Activated naive CD8-positive, alpha-beta T cell treated with anti-CD3 and anti-CD28 coated beads for 36 hours (primary cell): ENCODE measurements at places on chromosomes 13 and 19. TPM values are rescaled to one million over a fixed set of nuclear protein-coding genes. Genes with fewer than 3 reads are reported as not detected.

The PSMC4 gene
- 170 TPM for total RNA-seq

The RELB gene
- total RNA-seq, result 45.5 TPM

The THSD8 gene
- 30.5 TPM for total RNA-seq

The DAND5 gene
- total RNA-seq, result not detected

The LILRA6 gene
- not detected for total RNA-seq

The SIGLEC12 gene
- 0.33 TPM for total RNA-seq

The CSNK1A1L gene
- total RNA-seq, result 0.08 TPM

The DCT gene
- total RNA-seq, result not detected

The ZFP28 gene
- total RNA-seq, result 5.7 TPM

The RETN gene
- not detected for total RNA-seq

The TBCB gene
- total RNA-seq, result 89.2 TPM

DNA sequence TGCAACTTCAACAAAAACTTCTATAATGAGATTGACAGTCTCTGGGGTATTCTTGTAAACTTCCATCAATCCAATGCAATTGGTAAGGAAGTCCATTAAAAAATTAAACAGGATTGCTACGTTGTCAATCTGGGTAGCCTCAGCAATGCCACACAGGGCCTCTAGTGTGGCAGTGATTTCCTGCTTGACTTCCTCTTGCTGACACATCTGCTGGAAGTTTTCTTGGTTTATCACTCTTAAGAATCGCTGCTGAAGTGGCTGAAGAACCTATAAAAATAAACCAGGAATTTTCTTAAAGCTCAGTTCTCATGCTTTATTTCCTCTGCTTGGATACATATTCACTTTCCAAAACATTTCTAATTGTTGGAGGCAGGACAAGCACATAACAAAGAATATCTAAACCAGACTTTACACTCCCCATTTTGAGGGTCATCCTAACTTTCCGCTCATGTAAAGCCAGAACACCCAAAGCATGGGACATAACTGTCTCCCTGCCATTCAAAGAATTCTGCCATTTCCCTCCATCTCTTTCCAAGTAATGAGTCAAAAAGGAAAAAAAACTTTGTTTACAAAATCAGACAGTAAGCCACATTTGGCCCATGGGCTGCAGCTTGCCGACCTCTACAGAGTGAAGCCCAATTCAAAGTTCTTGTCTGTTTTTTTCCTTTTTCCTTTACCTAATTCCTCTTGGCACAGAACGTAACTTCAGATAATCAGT is 23.2 kb upstream of the EEF1AKMT1 start:
- DNase-seq, result no peak

DNA sequence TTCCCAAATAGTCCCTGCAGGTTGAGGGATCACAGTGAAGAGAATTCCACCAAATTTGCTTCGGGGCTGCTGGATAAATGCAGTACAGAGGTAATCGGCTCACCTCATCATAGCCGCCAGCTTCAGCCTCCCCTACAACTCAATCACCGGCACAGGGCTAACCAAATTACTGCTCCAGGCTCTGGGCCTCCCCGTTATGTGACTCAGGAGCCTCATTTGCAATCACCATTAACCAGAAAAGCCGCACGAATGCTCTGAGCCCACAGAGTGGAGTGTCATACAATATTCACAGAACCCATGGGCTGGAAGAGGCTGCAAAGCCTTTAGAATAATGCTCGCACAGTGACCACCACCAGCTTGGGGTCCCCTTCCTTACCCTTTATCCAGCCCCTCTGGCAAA is 4.9 kb downstream of the SIAH3 start:
- no peak for DNase-seq

DNA sequence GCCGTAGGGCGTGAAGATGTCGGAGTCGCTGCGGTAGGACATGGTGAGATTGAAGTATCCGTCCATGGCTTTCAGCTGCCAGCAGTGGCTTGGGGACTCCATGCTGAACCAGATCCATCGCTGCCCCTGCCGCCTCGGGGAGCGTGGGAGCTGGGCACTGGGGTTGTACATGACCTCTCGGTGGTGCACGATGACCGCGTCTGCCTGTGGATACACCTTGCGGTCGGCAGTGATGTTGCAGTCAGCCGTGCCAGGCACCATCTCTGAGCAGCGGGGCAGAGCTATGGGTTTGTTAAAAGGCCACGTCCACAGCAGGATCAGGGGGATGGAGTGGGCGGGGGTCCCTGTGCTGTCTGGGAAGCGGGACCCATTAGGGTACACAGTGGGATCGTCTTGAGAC is 7.4 kb downstream of the FUT6 start:
- no peak for DNase-seq

- DNase-seq, result no peak
Measured at GRCh38 chr13:74115133-74115532, 19.1 kb downstream of the KLF12 start.

- peak; percentile 57 for DNase-seq
Measured at GRCh38 chr19:11479090-11479897, 1.6 kb downstream of the ELAVL3 start.

GRCh38 chr13:20570517-20570916 is 3.6 kb downstream of the IFT88 start:
- DNase-seq, result no peak

DNA sequence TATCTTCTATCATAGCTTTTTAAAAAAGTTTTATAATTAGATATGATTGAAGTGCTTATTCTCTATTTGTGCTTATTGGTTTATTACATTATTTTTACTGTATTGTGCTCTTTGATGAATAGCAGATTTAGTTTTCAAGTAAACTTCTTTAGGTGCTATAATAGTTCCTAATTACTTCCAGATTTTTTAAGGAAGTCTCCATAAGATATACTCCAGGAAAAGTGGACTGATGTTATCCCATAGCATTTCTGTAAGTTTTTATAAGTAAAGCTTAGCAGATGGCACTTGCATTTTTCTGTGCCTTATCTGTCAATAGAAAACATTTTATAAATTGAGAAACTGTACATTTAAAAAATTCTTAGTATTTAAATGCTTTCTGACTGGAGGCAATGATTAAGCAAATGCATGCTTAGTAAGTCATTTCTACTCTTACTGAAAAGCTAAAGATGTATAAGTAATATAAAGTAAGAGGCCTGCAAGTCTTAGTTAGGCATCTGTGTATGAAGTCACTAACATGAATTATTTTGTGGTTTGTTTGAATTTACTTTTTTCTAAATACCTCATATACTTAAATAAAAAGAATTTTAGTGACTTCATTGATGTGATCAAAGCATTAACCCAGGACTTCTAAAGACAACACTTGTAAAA is 182.8 kb downstream of the MAB21L1 start:
- DNase-seq, result no peak

DNA sequence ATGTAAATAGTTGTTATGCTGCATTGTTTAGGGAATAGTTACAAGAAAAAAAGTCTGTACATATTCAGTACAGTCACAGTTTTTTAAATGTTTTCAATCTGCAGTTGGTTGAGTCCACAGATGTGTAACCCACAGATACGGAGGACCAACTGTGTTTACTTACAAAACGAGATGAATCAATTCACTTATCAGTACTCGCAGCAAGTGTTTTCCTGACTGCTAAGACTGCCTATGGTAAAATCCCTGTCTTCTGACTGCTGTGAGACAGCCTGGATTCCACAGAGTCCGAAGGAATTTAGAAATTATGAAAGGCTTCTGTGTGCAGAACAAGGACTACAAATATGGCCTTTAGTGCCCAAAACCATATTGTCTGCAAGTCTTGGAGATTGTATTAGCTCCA is 45.7 kb upstream of the C1QTNF9 start:
- DNase-seq, result no peak

DNA sequence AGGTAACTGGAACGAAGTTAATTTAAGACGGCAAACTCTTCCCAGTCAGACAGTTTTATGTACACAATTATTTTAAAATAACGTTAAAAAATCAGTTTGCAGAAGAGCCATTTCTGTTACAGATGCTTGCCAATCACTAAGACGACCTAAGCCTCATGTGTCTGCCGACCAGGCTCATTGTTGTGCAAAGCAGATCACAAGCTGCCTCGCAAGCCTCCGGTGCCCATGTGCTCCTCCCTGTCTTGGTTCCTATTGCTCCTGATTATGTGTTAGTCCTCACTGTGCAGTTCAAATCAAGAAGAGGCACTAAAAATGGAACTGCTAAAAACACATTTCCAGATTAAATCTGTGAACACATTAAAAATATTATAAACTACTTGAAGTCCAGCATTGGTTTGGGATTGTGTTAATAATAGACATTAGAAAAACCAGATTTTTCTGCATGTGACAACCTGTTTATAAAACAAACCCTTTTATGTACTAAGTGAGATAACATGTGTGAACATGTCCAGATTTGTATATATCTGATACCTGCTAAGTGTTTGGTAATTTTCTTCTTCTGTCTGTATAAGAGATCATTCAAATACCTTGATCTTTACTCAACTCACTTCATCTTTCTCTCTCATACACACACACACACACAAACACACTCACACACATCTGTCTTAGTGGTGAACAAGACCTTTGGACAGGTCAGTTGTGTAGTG is 81.9 kb upstream of the SLC15A1 start:
- DNase-seq, result no peak

GRCh38 chr13:52810526-52810925 is 37.9 kb downstream of the PCDH8 start:
- no peak for DNase-seq

- no peak for DNase-seq
Measured at GRCh38 chr13:48906200-48906599, 69.5 kb upstream of the FNDC3A start.

DNA sequence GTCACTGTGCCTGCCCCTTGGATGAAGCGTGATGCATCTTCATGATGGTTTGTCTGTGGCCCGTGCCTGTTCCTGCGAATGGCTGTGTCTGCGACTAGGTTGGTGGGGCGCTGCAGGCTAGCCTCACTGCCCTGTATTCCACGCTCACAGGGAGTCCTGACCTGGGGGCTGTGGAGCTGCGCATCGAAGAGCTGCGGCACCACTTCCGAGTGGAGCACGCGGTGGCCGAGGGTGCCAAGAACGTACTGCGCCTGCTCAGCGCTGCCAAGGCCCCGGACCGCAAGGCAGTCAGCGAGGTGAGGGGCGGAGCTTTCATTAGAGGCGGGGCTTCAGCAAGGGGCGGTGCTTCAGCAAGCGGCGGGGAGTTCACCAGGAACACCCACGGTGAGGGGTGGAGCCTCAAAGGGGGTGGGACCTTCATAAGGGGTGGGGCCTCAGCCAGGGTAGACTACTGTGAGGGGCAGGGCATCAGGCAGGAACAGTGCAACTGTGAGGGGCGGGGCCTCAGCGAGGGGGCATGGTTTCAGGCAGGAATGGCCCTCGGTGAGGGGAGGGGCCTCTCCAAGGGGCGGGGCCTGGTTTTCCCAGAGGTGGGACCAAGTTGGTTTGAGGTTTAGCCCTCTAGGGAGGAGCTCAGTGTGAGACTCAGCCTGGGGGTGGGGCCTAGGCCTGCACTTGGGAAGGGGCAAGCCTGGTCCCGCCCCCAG is 17.2 kb downstream of the PKN1 start:
- DNase-seq, result peak; percentile 84

GRCh38 chr13:83223546-83223945 is 658.7 kb downstream of the SLITRK1 start:
- no peak for DNase-seq

DNA sequence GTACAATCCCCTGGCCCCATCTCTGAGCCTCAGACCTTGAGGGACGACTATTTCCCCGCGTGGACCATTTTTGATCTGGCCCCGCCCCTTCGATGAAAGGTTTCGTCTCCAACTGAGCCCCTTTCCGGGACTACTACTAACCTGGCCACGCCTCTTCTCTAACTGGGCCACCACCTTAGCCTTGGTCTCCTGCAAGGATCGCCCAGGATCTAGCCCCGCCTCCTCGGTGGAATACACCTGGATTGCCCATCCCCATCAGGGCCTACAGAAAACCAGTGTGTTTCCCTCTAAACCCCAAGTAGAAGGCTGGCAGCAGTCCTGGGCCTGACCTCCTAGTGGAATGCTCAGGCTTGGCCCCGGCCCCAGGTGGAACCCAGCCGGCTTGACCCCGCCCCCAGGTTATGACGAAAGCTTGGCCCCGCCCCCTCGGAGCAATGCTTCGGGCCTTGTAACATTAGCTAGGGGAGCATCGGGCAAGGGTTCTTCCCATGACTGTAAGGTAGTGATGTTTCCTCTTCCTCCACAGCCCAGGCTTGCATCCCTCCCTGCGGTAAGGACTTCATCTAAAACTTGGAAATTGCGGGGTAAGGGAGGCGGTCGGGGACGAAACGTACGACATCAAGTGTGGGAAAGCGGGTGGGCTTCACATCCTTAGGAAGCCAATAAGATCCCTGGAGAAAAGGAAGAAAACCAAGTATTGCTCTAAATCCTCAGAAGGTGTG is 9.1 kb downstream of the SPACA6 start:
- peak; percentile 40 for DNase-seq

- DNase-seq, result no peak
Measured at GRCh38 chr13:42129033-42129432, 80.6 kb downstream of the DGKH start.

DNA sequence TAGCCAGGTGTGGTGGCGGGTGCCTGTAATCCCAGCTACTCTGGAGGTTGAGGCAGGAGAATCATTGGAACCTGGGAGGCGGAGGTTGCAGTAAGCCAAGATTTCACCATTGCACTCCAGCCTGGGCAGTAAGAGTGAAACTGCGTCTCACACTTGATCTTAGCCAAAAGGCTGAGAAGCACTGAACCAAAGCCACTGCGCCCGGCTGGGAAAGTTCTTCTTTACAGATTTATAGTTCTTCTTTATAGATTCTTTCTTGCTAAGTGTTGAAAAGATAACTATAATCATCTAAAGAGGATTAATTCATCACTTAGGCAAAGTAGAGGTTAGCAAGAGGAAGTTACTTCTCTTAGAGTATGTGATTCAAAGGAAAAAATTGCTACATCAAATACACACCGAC is 11.1 kb downstream of the ZNF417 start:
- no peak for DNase-seq

DNA sequence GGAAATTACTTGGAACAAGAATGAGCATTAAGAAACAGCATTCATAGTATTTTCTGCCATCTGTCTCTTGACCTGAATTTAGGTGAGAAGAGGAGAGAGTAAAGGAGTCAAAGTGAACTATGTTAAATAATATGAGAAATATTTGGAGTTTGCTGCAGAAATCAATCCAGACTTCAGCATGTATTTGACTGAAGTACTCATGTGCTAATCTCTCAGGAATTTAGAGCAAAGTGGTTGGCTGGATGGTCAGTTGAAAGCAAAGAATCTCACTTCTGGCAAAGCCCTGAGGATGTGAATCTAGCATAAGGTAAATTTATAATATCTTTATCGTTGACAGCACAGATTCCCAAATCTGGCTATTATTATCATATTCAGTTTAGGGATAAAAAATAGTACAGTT is 394.3 kb downstream of the PCDH17 start:
- no peak for DNase-seq

GRCh38 chr13:110616103-110617101 is 1.1 kb downstream of the NAXD start:
- DNase-seq, result peak; percentile 60
